ENCODE measurements at places on chromosomes 4 and X.

- peak; percentile 35 for DNase-seq
Observed at GRCh38 chrX:149453030-149453429, 52.1 kb downstream of the IDS start.

DNA sequence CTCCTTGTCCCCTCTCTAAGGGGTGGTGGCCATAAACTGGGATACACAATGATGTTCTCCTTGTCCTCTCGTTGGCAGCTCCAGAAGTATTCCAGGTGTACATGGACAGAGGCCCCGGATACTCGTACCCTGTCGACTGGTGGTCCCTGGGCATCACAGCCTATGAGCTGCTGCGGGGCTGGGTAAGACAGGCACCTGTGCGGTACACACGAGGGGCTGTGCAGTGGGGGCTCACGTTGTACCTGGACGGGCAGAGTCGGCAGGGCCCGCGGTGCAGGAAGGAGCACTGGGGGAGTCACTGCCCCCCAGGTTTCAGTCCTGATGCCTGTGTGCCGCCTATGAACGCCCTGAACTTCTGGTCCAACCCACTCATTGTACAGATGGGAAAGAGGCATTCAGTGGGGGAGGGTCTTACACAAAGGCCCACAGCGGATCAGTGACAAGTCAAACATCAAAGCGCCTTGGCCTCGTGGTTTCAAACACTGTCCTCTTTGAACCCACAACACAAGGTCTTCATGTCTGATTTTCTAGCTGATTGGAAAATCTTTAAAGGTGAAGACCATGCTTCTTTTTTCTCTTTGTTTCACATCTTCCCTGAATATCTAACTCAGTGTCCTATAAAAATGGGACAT lies 261.6 kb downstream of the EVC2 start:
- no peak for DNase-seq

DNA sequence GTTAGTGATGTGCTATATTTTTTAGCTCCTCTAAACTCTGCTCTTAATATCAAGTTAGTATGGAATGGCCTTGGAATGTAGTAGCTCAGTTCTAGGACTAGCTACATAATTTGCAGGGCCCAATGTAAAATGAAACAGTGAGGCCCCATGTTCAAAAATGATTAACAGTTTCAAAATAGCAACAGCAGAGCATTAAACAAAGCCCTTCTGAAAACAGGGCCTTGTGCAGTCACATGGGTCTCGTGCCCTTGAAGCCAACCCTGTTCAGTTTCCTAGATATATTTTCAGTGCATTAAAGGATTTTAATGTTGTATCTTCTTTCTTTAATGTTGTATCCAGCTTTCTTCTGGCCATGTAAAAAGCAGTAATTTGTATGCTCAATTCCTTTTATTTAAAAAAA lies 82.1 kb downstream of the TASL start:
- DNase-seq: no peak

GRCh38 chr4:149291463-149291862 lies 524.2 kb downstream of the IQCM start:
- DNase-seq: peak; percentile 24

GRCh38 chr4:85474818-85475630 lies at the start of gene ARHGAP24:
TSS of gene ARHGAP24 (plus strand) at chr4:85475150.
- peak; percentile 98 for DNase-seq

- no peak for DNase-seq
Observed at GRCh38 chrX:13198056-13198761, 121.6 kb downstream of the ATXN3L start.

DNA sequence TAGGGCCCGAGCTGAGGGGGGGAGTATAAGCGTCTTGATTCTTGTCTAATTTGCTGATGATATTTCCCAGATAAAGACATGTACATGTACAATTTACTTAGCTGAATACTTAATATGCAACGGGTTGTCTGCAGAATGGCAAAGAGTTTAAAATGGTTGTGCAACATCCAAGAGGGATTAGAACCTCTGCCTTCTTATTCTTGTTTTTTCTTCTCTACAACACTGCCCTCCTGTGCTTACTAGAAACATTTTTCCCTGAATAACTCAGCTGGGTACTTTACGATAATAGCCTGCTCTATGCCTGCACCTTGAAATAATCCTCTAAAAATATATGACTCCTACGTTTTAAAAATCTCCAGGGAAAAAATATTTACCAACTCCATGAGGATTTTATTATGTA lies 41.8 kb downstream of the INTS12 start:
- DNase-seq: no peak

GRCh38 chr4:174629265-174629664 lies 107.0 kb upstream of the HPGD start:
- DNase-seq: peak; percentile 18

DNA sequence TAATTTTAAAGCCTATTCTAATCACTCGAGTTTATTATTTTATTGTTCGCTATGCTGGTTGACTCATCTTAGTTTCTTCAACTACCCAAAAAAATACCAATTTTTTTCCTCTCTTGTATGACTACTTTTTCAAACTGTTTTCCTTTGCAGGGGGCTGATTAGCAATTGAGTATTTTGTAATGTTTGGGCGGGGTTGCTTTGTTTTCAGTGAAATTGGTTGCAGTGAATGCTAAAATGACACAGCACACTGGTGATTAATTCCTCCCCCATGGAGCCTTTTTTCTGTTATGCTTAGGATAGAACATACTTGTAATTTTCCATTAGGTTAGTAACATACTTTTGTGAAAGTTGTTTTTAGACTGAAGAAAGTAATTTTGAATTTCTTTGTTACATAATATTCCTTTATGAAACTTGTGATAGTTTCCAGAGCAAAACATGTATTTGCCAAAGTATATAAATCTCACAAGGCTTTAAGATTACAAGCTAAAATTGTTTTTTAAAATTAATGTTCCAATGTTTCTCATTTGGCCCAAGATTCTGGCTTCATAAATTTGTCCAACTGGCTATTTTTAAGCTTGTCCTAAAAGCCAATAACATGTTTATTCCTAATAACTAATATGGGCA lies 120.4 kb downstream of the CHIC1 start:
- no peak for DNase-seq

- DNase-seq: no peak
Observed at GRCh38 chr4:14165222-14165920, 537.8 kb upstream of the BOD1L1 start.

DNA sequence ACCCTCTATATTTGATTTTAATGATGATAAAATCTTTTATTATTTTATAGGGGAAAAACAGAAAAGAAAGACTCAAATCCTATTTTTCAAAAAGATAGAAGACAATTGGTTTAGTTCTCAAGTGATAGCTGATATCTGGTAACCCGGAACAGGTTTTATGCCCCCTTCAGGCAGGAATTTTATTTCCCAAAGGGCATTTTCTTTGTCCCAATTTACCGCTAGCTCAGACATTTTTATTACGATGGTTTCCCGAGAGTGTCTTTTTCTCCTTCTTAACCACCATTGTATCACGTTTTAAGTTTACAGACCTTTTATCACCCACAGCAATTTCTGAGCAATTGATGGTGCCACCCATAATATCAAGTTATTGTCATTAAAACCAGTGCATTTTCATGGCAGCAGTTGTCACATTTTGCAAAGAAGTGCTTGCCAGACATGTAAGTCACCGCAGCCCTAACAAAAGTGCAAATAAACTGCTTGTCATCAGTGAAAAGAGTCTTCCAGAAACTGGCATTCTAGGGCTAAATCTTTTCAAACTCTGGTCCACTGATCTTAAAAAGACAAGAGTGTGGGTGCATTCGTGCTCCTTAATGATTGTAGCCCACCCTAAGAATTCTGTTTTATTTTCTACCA lies 204.8 kb upstream of the VCX start:
- DNase-seq: no peak

DNA sequence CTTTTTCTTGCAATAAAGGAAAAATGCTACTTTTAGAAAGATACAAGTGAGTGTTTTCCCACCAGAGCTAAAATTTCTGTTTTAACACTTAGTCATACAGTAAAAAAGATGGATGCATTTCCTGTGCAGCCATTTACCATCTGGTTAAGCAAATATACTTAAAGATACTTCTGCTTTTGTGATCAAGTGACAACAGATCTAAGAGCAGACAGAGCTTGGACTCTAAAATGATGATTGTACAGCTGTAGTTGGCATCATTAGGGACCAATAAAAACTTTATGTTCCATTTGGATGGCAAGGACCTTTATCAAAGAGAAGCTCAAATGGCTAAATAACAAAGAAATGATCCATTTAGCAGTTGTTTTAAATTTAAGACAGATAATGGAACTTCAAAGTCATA lies 270.8 kb downstream of the FSTL5 start:
- DNase-seq: no peak

GRCh38 chr4:99593781-99594641 lies 19.4 kb downstream of the MTTP start:
- no peak for DNase-seq

DNA sequence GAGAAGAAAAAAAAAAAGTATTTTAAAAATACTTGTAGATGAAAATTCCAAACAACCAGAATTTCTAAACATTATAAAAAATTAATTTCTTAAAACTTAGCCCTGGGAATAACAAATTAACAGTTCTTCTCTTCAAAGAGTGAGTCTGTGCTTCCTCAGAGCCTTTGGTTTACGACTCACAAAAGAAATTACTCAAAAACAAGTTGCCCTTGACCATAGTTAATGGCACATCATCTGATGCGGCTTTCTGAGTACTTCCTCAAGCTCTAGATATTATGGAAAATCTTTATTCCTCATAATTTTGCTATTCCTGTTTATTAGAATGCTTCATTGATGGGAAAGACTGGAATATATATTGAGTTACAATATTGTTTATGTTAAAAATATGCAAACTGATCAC lies 23.7 kb downstream of the TAPT1 start:
- DNase-seq: no peak

DNA sequence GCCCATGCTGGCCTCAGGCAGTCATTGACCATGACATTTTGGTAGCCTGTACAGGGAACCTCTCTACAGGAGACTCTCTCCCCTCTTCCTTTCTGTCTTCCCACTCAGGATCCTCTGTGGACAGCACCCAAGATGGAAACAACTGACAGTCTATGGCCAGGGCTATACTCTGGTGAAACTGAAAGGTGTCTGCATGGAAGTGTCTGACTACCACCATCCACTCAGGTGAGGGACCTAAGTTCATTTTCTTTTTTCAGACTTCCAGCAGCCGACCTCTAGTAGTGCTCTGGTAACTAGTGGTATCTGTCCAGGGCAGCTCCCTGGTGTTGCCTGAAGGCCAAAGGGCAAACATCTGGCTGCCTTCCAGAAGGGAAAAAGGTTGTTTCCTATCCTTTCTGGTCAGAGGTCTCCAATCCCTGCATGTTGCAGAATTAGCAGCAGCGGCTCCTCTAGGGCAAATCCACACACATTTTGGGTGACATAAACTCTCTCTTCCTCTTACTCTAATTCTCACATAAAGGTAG lies 804.5 kb downstream of the C4orf33 start:
- no peak for DNase-seq

- DNase-seq: no peak
Observed at GRCh38 chr4:14308229-14308651, 680.7 kb upstream of the BOD1L1 start.

GRCh38 chrX:48918301-48918642 lies 552 bp downstream of the PIM2 start:
- no peak for DNase-seq

GRCh38 chr4:75605928-75606327 lies 24.4 kb downstream of the CDKL2 start:
- no peak for DNase-seq

DNA sequence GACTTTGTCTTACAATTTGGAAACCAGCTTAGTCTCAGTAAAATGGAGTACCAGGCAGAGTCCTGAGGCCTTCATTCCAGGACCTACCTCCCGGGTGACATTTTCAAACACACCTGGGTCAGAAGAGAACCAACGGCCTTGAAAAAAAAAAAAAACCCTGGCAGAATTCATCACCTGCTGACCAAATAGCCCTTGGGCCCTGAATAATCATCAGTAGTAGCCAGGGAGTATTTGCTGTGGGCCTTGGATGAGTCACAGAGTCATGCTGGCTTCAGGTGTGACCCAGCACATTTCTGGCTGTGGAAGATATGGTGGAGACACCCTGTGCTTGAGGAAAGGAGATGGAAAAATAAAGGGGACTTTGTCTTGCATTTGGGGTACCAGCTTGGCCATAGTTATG lies 92.2 kb downstream of the LPAR4 start:
- no peak for DNase-seq

- no peak for DNase-seq
Observed at GRCh38 chr4:60400593-60400992, 799.5 kb upstream of the ADGRL3 start.

DNA sequence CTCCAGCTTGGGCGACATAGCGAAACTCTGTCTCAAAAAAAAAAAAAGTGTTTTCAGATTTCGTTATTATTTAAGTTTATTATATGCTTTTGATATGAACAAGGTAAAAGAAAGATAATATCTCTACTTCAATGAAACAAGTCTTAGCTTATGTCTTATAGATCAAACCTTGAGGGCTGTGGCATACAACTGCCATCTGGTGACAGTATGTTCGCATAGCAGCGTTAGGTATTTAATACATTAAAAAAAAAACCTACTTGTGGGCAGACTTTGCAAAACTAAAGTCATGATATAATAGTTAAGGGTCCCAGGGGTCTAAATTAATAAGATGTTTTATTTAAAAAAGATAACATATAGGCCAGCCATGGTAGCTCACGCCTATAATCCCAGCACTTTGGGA lies 161.2 kb upstream of the AMOT start:
- peak; percentile 0 for DNase-seq

GRCh38 chrX:127138218-127138617 lies 318.7 kb downstream of the PRR32 start:
- no peak for DNase-seq

DNA sequence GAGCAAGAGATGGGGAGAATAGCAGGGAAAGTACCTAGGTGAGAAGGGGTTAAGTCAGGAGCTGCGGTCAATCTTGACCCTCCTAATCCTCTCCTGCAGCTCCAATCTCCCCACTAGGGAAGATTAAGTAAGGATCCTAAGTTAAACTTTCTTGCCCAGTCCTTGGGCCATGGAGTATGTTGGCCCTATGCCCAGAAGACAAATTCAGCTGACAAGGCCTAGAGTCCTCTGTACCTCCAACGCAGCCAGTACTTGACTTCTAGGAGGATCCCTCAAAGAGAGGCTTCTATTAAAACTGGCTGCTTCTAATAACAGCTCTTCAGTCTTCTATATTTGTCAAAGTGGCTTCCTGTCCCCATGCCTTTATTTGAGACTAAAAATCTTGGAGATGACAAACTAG lies 1.4 kb downstream of the CLDN2 start:
- DNase-seq: no peak

GRCh38 chr4:7907142-7907541 lies 32.5 kb downstream of the AFAP1 start:
- DNase-seq: no peak

GRCh38 chr4:54703182-54703581 lies 45.4 kb downstream of the KIT start:
- DNase-seq: no peak

GRCh38 chr4:89545315-89545714 lies 237.7 kb upstream of the GPRIN3 start:
- DNase-seq: no peak

GRCh38 chr4:16608123-16608522 lies 290.3 kb downstream of the LDB2 start:
- peak; percentile 54 for DNase-seq

DNA sequence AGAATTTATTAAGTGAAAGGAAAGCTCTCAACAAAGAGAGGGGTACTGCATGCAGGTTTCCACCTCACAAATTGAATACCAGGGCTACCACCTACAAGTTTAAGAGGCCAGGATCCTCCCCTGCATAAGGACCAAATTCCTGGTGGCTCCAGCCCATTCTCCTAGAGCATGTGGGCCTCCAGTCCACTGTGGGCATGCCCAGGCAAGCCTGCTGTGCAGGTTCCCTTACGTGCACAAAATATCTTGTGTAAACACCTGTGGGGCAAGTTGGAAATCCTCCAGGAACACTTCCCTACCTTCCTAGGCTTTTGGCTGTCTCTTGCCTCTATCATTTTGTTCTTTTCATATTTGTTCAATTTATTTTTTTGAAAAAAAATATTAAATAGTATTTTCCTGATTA lies 724.3 kb downstream of the ARAP2 start:
- DNase-seq: no peak

All from fibroblast of skin of right biceps (primary cell).